ENCODE measurements at places on chromosomes 1 and 21. TPM values are rescaled to one million over a fixed set of nuclear protein-coding genes. Genes with fewer than 3 reads are reported as not detected.

The RHBG gene
- total RNA-seq, result 1.2 TPM

The SH2D2A gene
- 0.71 TPM for total RNA-seq

The ARMH1 gene
- total RNA-seq, result 7.5 TPM

The SLAMF7 gene
- total RNA-seq, result 0.13 TPM

The ZNF648 gene
- not detected for total RNA-seq

The AQP10 gene
- 0.25 TPM for total RNA-seq

The LCE1B gene
- 0.25 TPM for total RNA-seq

The ADAM30 gene
- not detected for total RNA-seq

The SUSD4 gene
- total RNA-seq, result 8.2 TPM

The HSPA6 gene
- total RNA-seq, result 0.76 TPM

The CLDN17 gene
- total RNA-seq, result 0.14 TPM

The AURKAIP1 gene
- 108 TPM for total RNA-seq

- ATAC-seq, result peak; percentile 46
Measured at GRCh38 chr1:244104309-244105060, 53.4 kb downstream of the ZBTB18 start.

DNA sequence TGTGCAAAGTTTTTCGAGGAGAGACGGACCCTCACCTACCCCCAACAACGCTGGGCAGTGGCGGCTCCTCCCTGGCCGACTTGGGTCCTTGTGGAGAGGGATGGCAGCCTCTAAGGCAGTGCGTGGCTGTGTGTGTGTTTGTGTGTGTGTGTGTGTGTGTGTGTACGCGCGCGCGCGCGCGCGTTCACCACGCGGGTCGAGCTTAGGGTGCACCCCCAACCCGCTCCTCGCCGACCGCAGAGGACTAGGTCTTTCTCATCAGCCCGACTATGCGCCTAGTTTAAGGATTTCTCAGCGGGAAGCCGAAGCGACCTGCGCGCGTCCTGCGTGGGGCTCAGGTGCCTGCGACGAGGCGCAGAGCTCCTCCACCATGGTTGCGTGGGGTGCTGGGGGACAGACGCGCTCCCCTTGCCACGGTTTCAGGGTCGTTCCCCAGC, 940 bp downstream of the SOX13 start:
- ATAC-seq, result peak; percentile 51

DNA sequence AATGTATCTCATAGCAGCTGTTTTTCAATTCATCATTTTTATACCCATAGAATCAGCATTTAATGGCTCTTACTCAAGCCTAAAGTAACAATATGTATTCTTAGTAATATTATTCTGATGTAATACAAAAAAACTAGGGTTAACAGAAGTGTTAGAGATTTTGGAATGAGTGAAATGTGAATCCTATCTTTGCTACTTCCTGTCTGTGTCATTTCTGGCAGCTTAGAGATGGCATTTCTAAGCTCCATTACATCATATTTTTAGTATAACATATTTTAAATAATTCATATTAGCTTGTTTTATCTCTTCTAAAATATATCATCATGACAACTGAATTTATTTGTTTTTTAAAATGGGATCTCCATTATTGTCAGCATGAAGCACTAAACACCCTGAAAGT, 90.2 kb downstream of the LRRC7 start:
- ATAC-seq, result no peak

- no peak for ATAC-seq
Measured at GRCh38 chr1:112126598-112126997, 137.1 kb upstream of the KCND3 start.

GRCh38 chr1:113895961-113896360, 8.6 kb upstream of the BCL2L15 start:
- no peak for ATAC-seq

DNA sequence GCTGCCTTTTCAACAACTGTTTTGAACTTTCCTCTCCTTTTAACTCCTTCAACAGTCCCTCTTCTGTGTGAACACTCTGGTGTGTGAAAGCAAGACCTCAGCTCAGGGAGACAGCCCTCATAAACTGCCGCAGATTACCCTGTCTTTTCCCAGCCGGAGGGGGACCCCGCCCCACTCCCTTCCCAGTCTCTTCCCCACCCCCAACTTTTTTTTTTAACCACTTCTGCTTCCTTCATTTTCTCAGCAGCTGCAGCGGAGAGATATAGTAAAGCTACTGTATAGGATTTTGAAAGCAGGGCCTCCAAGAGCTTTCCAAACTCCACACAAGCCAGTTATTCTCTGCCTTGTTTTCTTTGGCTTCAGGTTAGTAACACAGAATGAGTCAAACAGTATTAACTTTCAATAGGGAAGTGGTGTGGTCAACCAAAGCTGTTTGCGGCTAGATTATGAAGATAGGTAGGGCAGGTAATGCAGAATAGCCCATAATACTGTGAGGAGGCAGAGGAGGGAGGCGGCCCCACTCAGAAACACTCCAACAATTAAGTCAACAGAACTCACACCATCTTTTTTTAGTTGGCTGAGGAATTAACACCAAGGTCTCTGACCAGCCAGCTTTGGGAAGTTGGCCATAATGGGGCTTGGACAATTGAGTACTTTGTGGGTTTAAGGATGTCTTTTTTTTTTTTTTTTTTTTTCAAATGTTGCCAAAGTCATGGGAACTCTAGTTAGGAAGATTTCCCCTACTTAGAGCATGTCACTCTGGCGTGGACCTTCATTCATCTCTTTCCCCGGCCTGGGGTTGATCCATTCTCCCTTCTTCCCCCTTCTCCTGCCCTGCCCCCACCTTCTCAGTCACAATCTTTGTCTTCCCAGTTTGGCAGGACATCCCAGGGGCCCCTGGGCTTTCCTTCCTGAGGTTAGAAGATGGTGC, 177.0 kb downstream of the CLIC6 start:
- no peak for ATAC-seq

- ATAC-seq, result no peak
Measured at GRCh38 chr1:177597393-177597792, 372.5 kb downstream of the SEC16B start.

DNA sequence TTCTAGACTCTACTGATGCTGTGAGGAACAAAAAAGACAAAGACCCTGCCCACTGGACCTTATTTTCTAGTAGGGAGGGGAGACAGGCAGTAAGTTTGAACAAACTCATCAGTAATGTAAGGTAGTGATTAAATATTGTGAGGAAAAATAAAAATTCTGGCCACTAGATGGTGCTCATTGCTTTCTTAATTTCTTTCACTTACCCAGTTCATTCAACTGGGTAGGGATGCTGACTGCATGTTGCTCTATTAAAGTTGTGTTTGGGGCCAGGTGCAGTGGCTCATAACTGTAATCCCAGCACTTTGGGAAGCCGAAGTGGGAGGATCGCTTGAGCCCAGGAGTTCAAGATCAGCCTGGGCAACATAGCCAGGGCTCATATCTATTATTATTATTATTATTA, 6.3 kb upstream of the KYAT3 start:
- peak; percentile 86 for ATAC-seq

GRCh38 chr1:74753104-74753503, 20.2 kb downstream of the TYW3 start:
- no peak for ATAC-seq

- no peak for ATAC-seq
Measured at GRCh38 chr1:145824499-145824842, 471 bp downstream of the POLR3C start.

GRCh38 chr1:150887018-150887417, at the start of gene CTXND2:
TSS of gene CTXND2 (plus strand) at chr1:150887136. CDS start at chr1:150912315, 25,179 bp downstream.
- ATAC-seq, result no peak

DNA sequence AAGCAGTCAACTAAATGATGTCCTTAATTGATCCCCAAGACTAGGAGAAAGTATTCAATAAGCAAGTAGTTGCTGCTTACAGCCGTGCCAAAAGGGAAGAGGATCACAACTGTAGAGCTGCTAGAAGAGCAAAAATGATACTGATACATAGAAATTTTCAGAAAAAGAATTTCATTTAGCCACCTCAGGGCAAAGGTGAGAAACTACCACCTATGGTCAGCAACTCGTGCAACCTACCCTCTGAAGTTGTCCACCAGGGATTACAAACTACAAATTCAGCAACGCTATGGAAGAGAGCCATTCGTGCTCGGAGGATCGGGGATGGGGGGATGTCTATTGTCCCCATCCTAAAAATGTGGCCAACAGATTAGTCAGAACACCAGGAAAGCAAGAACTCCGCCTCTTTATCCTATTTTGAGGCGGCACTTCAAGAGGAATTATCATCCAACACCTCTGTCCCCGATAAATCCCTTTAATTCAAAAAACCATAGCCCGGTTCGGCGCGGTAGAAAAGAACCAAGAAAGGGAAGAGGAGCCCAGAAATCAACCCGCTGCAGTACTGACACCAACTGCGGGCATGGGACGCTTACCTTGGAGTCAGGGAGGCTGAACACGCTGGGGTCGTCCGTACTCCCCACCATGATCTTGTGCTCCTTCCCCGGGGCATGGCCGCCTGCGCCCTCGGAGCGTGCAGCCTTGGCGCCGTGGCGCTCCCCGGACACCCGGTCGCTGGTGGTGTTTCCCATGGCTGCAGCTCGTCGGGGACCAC, 687 bp downstream of the PRKAB2 start:
- no peak for ATAC-seq

DNA sequence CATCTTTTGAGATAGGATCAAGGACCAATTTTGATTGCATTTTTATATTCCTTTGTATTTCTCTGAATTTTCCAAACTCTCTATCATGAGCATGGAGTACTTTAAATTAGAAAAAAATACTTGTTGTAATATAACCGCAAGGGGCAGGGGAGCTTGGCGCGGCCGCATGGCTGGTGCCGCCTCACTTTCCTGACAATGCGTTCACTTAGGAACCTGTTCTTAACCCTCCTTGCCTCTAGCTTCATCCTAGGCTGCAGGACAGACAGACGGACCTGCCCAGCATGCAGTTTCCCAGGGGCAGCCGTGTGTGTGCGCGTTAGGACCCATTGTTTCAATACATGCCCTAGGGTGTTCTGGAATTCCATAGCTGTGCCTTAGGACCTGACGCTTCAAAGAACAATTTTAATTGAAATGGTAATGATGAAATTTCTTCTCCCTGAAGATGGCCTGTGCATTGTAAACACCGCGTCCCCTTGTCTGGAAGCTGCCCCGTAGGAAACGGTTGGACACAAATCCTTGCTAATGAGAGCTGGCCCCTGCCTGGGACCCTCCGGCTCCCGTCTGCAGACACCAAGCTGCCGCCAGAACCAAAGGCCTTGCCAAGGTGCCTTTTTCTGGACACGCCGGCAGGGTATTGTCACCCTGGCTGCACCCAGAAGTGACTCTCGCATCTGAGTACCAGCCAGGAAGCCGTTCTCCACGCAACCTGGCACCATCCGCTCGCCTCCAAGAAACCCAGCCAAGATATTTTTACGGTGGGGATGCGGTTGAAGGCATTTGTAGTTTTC, 466.4 kb downstream of the NPHP4 start:
- no peak for ATAC-seq
